ENCODE measurements at places on chromosomes 2 and 18. TPM values are rescaled to one million over a fixed set of nuclear protein-coding genes. Genes with fewer than 3 reads are reported as not detected.

The FBLN7 gene
- 0.21 TPM for total RNA-seq

The PRKAG3 gene
- not detected for total RNA-seq

The SP140 gene
- not detected for total RNA-seq

The GCG gene
- total RNA-seq, result not detected

The LRP1B gene
- total RNA-seq, result 5.0 TPM
